Naive thymus-derived CD4-positive, alpha-beta T cell (primary cell): ENCODE measurements at places on chromosomes 12 and 14. TPM values are rescaled to one million over a fixed set of nuclear protein-coding genes. Genes with fewer than 3 reads are reported as not detected.

DNA sequence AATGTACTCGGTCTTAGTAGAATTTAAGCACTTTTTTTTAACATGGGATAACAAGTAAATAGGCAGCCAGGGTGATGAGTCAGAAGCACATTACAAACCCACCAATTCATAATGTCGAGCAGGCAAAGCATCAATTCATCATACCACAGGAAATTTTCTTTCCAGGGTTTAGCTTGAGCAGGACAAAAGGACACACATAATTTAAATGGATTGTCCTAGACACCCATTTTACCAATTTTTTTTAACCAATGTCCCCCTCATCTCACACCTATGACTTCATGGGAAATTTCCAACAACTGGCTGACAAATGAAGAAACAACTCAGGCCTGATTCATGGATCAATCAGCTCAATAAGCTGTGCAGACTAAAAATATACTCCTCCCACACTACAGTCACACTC lies 58.8 kb upstream of the FOXG1 start:
- no peak for DNase-seq

DNA sequence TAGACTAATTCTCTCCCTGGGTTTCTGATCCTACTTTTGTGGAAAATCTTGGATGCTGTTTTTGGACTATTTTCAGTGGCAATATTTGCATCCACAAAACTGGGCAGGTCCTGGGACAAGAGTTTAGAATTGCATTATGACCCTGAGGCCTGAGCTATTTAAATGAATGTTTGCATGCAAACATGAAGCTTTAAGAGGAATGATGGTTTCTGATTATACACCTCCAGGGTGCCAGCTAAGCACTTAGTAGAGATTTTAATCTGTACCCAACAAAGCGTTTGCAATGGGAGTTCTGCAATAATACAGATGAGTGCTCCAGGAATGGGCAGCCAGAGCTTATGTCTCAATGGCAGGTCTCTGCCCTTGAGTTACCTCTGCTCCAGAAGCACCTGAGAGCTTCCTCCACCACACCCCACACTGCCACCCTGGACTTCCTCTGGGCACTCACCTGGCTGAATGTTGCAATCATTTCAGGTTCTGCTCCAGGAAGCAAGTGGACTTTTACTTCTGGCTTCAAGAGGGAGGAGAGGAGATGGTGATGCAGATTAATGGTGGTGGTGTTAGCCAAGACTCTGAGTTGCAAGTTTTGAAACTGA lies 6.0 kb upstream of the SPTLC2 start:
- no peak for DNase-seq

DNA sequence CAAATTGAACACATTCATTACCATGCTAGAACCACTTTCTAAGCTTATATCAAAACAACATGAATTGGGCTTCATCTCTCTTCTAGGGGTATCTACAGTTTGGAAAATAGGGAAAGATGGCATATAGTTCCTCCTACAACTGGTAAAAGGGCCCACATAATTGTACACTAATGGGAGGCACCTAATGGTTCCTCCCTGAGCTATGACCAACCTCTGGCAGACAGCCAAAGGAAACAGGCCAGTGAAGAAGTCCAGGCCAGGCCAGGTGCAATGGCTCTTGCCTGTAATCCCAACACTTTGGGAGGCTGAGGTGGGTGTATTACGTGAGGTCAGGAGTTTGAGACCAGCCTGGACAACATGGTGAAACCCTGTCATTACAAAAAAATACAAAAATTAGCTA lies 23.2 kb upstream of the APOF start:
- DNase-seq, result no peak

- no peak for DNase-seq
These were observed 16.4 kb upstream of the ARID2 start for GRCh38 chr12:45713078-45713477.

DNA sequence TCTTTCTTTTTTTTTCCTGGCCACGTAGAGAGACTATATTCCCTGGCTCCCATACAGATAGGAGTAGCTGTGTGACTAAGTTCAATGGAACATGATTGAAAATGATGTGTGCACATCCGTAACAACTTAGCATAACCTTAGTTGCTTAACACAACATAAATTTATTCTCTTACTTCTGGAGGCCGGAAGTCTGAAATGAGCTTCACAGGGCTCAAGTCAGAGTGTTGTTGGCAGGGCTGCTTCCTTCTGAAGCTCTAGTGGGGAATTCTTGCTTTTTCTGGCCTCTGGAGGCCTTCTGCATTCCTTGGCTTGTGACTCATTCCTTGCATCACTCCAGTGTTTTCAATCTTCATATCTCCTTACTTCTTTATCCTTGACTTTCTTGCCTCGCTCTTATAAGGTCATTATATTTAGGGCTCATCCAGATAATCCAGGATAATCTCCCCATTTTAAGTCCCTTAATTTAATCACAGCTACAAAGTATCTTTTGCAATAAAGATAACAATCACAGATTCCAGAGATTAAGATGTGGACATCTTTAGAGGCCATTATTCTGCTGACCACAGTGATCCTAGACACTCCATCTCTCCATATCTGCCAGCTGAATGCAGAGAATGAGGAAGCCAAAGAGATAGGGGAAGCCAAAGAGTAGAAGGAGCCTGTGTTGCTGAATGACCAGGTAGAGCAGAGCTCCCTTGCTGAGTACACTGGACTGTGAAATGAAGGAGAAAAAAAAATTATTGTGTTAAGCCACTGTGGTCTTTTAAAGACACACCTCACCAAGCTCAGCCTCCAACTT lies 21.0 kb upstream of the SNX6 start:
- no peak for DNase-seq

- DNase-seq, result no peak
These were observed 814.5 kb downstream of the RPS29 start for GRCh38 chr14:48771717-48772116.

GRCh38 chr14:26078561-26078960 lies 519.3 kb downstream of the NOVA1 start:
- DNase-seq, result no peak

The TC2N gene
- polyA plus RNA-seq, result 193 TPM

The DPY19L2 gene
- not detected for polyA plus RNA-seq

The LPAR5 gene
- polyA plus RNA-seq, result 6.9 TPM

The TGM1 gene
- polyA plus RNA-seq, result not detected
